Activated naive CD4-positive, alpha-beta T cell treated with anti-CD3 and anti-CD28 coated beads, Interleukin-2, amount 10 ng/mL, durations not matched to agents 5 hours and 36 hours (primary cell): ENCODE measurements at places on chromosomes 16 and 17. TPM values are rescaled to one million over a fixed set of nuclear protein-coding genes. Genes with fewer than 3 reads are reported as not detected.

TP53TG3B gene
- not detected for total RNA-seq

C1QL1 gene
- 1.1 TPM for total RNA-seq

TMEM235 gene
- not detected for total RNA-seq

ZG16 gene
- total RNA-seq: not detected

ARHGAP27 gene
- total RNA-seq: 85.5 TPM
